ENCODE measurements at places on chromosomes 4 and X.

DNA sequence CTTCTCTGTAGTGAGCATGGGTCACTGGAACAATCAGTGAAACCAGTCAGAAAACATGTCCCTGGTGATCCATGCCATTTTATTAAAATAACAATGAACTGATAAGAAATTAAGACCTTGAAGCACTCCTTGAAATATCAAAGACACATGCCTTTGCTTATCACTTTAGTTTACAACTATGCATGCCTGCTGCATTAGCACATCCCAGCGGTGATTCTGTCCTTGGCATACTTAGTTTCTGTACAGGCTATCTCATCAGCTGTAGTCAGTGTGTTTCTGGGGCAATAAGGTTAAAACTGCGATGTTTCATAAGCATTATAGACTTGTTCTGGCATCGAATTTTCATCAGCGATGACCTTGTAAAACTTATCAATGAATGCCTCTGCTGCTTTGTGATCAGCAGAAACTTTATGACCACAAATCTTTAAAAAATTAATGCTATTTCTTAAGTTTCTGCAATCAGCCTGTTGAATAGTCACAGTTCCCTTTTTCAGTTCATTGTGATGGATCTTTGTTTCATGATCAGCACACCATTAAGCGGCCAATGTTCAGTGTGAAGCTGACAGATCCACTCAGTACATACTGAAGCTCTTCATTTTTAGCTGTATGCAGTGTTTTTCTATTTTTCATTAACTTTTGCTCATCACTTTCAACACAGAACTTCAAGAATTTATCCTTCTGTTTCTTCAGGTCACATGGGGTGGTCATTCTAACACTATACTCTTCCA is 150.5 kb downstream of the RNF150 start:
- no peak for DNase-seq

DNA sequence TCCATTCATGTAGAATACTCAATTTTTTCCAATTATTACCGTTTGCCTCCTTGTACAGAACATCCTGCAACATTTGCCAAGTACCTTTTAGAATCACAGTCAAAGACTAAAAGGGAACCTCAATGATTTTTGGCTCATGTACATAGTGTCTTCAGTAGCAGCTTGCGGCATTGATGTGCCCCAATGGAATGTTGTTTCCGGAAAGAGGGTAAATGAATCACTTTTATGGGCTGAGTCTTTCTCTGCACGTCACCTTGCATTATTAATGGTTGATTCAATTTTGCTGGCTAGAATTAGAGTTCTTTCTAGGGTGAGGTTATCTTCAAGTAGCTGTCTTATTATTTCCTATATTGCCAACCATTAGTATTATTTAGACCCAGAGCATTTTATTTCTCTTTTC is 116.9 kb upstream of the GABRA2 start:
- peak; percentile 11 for DNase-seq

DNA sequence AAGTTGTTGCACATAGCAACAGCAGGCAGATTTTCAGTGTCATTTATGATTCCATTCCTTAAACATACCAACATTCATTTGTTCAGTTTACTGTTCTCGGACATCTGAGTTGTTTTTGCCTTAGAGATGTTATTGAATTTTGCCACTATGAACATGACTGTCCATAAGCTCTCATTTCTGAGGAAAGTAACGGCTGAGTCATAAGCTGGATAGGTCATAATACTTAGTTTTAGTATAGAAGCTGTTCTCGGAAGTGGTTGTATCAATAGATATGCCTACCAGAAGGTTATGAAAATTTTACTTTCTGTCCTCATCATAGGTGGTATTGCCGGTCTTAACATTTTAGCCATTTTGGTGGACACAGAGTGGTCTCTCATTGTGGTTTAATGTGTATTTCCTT is 157.1 kb upstream of the CLNK start:
- no peak for DNase-seq

- no peak for DNase-seq
These were observed 411.9 kb upstream of the EMCN start for GRCh38 chr4:100929758-100930157.

GRCh38 chrX:38796946-38797345 is 4.3 kb upstream of the MID1IP1 start:
- no peak for DNase-seq

GRCh38 chr4:10346023-10346422 is 111.2 kb downstream of the ZNF518B start:
- DNase-seq: peak; percentile 21

GRCh38 chr4:126238013-126238412 is 923.3 kb downstream of the FAT4 start:
- no peak for DNase-seq

DNA sequence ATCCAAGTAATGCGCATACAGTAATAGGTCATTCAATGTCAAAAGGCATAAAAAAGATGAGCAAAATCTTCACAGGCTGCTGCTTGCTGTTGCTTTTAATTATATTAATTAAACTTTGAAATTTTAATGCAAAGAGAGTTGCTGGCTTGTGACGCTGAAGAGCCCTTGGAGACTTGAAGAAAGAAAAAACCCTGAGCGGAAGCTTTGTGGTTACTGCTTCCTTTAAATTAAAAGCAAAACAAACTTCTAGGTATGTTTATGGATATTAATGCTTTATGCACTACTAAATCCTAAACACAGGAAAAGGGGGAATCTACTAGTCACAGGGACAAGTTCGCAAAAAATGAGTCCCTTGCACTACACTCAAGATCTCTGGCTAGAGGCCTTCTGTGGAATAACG is 166.7 kb downstream of the ANTXR2 start:
- DNase-seq: no peak
